SK-N-SH (cell line): ENCODE measurements at places on chromosomes 2 and 18.
A peak's percentile ranks its signal among the peaks of the same experiment; 100 is the strongest.

GRCh38 chr2:81976998-81977397 is 1672.4 kb upstream of the LRRTM1 start:
- no peak for DNase-seq

DNA sequence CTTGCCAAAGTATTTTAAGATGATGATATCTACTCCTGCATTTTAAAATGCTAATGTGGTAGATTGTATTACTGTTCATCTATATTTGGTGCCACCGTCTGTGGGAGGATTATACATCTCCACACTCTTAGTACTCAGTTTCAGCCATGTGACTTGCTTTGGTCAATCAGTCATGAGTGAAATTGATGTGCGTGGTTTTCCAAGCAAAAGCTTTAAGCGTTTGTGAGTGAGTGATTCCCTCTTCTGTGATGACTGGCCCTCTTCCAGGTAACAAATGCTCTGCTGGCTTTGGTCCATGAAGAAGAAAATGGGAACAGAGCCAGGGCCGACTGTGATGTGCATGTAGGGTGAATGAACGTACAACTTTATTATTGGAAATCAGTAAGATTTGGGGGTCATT is 330.4 kb downstream of the LPIN1 start:
- DNase-seq: peak; percentile 51

DNA sequence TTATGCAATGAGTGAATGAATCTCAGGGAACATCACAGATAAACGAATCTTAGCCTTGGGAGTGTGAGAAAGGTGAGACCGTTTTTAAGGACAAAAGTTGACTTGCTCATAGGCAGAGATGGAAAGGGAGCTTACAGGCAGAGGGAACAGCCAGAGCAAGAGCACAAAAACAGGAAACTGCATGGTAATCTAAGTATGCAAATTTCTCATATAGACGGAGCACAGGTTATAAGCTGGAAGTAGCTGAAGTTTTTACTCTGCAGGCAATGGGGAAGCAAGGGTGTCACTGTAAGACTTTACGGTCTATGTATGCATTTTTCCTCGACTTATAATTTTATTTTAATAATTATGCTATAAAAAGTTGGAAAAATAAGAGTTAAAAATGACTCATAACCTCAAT is 44.8 kb upstream of the STRN start:
- no peak for DNase-seq

GRCh38 chr18:47728921-47729320 is 201.5 kb downstream of the SMAD2 start:
- no peak for DNase-seq

DNA sequence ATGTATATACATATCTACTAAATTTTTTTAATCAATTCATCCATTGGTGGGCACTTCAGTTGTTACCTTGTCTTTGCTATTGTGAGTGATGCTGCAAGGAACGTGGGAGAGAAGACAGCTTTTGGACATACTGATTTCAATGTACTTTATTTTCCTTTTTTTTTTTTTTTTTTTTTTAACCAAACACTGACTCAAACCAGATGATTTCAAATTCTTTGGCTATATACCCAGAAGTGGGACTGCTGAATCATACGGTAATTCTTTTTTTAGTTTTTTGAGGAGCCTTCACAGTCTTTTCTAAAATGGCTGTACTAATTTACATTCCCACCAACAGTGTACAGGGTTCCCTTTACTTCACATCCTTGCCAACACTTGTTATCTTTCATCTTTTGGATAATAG is 204.7 kb downstream of the INSIG2 start:
- no peak for DNase-seq

DNA sequence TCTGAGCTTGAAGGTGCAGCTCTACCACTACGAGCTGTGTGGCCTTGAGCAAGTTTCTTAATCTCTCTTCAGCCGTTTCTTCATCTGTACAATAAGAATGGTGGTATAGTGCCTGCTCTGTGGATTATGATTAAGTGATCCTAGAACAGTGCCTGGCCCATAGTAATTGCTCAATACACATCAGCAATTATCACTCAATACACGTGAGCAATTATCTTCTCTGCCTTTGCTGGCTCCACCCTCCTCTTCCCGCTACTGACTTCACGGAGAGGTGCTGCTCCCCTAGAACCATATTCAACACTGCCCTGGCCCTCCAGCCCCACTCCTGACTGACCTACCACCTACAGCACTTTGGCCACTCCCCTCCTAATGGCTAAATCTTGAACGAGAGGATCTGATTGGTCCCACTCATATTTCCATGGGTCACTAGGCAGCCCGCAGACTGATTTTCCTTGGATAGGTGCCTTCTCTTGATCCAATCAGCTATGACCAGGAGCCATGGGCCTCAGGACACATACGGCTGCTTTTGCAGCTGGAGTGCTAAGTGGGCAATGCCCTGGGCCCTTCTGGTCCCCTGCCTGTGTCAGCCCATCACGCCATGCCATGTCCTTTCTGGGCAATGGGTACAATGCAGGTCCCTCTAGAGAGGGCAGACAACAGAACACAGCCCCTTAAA is 77.5 kb downstream of the STPG4 start:
- no peak for DNase-seq

GRCh38 chr18:68417826-68418225 is 297.1 kb downstream of the TMX3 start:
- DNase-seq: no peak

DNA sequence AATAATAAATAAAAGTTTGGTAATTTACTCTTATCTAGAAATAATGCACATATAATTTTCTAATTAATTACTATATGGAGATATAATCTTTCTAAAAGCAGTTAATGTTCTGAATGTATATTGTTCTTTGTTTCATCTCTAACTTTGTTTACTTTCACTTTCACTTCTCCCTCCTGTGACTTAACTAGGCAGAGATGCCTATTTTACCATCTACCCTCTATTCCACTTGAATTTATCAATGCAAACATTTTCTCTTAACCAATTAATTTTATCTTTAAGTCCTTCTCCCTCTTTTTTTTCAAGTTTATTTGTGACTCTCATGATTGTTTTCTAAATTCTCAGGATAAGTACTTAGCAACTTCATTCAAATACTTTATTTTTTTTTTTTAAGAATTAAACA is 55.1 kb upstream of the IL1RL1 start:
- no peak for DNase-seq

DNA sequence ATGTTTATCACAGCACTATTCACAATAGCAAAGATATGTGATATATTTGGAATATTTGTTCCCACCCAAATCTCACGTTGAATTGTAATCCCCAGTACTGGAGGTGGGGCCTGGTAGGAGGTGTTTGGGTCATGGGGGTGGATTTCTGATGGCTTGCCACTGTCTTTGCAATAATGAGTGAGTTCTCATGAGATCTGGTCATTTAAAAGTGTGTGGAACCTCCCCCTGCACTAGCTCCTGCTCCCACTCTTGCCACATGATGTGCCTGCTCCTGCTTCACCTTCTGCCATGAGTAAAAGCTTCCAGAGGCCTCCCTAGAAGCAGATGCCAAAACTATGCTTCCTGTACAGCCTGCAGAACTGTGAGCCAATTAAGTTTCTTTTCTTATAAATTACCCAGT is 72.2 kb upstream of the DYNC1I2 start:
- DNase-seq: no peak

DNA sequence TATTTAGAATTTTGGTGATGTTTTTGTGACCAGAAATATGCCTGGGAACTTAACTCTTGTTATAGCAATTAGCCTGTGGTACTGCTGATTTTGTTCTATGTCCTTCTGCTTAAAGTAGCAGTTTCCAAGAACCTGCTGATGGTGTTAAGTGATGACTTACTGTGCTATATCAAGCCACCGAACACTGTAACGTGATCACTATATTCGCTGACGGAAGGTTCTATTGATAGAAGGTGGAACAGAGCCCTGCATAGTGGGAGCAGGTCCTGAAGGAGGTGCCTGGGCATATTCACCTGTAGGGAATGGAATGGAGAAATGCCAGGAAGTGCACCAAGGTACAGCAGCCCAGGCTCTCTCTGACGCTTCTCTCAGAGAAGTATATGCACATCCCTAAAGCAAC is 76.8 kb downstream of the UXS1 start:
- DNase-seq: no peak

DNA sequence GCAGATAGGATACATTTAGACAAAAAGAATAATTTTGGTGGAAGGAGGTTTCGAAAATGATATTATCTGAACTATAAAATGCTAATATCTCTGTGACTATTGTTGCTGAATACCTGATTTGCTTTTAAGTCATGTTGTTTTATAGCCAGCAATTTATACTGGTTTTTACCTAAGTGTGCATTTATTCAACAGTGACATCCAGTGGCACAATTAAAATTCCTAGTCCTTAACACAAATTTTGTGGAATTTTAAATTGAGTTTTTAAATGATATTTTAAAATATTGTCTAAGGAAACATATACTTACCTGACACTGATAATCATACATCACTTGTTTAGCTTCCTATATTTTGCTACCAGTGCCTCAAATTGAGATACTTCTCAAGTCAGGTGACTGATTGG is 144.8 kb downstream of the ARHGAP28 start:
- no peak for DNase-seq

DNA sequence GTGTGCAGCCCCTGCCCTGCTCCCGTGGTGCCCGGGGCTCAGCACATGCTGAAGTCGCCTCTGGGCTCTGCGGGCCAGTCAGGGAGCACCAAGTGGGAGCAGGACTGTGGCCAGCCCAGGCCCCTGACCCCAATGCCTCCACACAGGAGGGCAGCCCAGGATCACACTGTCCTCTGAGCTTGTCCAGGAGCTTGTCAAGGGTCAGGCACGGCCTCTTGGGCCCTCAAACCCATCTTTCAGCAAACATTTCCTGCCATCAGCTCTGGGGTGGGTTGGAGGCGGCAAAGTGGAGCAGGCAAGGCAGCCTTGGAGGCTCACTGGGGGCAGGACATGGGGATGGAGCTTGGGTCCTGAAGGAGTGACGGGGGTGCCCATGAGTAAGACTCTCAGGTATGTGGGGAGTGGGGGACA is 10.3 kb downstream of the SNED1 start:
- DNase-seq: no peak

DNA sequence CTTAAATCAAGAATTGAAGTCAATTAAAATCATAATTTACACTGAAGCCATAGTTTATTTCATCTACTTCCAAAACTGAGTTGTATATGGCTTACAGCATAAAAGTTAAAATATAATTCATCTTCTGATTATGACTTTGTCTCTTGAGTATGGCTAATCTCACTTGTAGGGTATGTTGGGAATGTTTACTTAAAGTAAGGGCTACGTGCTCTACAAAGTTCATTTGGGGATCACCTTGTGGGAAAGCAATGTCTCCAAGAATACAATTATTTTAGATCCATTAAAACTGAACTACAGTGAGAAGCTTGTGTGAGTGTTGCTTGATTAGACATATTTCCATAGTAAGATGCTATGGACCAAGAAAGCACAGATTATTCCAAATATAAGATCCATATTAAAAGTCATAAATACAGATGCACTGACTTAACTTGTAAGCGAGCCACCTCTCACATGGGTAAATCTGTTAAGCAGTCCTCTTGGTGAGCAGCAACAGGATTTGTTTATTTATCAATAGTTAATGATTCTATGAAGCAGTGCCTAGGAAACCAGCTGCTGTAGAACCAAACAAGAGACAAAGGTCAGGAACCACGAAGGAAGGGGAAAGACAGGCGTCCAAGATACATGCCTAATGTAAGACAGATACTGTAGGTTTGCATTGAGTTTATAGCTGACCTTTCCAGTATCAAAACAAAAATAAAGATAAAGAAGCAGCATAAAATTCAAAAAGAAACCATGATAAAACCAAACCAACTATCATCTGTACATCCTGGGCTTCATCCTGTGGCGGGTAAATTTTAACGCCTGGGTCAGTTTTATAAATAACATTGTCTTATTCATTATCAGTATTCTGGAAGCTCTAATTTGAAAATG is 24.8 kb downstream of the DSG4 start:
- no peak for DNase-seq

- DNase-seq: no peak
Measured at GRCh38 chr2:38578832-38579231, 23.9 kb downstream of the HNRNPLL start.

DNA sequence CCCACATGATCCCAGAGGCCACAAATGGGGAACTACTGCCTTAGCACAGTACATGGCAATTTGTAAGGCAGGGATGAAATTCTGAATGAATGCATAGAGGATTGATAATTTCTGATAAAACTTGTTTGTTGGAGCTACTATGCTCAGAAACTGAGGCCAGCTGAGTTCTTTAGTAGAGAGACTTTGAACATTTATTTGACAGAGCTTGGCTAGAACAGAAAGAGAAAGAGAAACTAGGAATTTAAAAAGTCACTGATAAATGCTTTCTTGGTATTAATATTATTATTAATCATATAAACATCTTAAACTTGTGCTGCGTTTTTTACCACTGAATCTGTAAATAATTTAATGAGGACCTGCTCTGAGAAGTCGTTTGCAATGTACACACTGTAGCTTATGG is 923.7 kb upstream of the CNTNAP5 start:
- DNase-seq: no peak

DNA sequence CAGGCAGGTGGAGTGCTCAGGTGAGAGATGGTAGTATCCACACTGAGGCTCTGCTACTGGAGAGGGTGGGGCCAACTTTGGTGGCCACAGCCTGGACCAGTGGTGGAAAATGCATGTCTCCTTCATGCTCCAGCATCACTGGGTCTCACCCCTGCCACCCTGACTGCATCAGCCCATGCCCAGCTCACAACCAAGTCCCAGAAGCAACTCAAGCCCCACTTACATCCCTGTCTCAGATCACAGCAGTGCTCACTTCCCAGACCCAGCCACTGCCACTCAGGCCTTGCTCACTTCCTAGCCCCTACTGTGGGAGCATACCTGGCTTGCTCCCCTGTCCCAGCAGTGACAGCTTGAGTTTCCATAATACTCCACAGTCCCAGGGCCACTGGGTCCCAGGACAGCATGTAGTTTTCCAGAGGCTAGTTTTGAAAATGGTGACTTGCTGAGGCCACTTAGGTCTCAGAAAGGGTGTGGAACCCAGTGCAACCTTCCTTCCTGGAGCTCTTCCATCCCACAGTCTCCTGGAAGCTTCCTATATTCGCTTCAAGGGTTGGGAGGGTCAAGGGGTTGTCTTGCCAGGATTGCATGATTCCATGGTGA is 58.8 kb downstream of the GPC1 start:
- DNase-seq: peak; percentile 1

- peak; percentile 38 for DNase-seq
Measured at GRCh38 chr2:54570925-54571694, 115.0 kb downstream of the SPTBN1 start.

DNA sequence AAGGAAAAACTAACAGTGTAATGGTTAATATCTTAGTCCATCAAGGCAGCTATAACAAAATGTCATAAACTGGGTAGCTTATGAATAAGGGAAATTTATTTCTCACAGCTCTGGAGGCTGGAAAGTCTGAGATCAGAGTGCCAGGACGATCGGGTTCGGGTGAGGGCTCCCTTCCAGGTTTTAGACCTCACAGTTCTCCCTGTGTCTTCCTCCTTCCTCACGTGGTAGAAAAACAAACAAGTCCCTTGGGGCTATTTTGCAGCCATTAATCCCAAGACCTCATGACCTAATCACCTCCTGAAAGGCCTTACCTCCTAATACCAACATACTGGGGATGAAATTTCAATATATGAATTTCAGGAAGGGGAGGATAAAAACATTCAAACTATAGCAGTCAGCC is 455.9 kb downstream of the CNTNAP5 start:
- DNase-seq: no peak

GRCh38 chr2:6103949-6104348 is 411.8 kb downstream of the SOX11 start:
- no peak for DNase-seq
